ENCODE measurements at places on chromosomes 3 and 15.

- no peak for DNase-seq
These were observed 224.2 kb upstream of the CFAP20DC start for GRCh38 chr3:59273976-59274375.

- no peak for DNase-seq
These were observed 124.6 kb upstream of the ARHGEF3 start for GRCh38 chr3:56926243-56926946.

DNA sequence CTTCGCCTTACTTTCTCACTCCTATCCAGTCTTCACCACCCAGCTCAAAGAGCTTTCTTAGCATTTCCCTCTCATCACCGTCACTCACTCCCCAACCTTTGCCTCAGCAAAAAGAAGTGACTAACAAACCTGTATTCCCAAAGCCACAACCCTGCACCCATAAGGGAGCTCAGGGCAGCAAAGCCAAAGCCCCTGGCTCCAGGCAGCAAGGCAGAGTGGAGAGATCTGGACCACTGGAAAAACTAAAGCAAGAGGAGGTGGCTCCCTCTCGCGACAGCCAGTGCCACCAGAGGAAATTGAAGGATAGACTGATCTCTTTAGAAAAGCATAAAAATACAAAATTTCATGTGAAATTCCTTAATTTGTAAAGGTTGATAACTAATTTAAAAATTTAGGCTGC, 25.1 kb upstream of the CDCP1 start:
- no peak for DNase-seq

GRCh38 chr15:98902931-98903330, 104.7 kb downstream of the PGPEP1L start:
- DNase-seq = no peak

DNA sequence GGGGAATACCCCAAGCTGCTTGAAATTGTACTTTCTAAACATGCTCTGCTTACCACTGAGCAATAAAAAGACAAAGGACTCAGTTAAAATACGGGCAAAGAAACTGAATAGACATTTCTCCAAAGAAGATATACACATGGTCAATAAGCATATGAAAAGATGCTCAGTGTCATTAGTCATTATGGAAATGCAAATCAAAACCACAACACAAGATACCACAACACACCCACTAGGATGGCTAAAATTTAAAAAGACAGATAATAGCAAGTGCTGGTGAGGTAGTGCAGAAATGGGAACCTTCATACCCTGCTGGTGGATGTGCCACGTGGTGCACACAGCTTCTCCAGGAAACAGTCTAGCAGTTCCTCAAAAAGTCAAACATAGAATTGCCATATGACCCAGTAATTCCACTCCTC, 21.3 kb downstream of the LRIG1 start:
- no peak for DNase-seq

DNA sequence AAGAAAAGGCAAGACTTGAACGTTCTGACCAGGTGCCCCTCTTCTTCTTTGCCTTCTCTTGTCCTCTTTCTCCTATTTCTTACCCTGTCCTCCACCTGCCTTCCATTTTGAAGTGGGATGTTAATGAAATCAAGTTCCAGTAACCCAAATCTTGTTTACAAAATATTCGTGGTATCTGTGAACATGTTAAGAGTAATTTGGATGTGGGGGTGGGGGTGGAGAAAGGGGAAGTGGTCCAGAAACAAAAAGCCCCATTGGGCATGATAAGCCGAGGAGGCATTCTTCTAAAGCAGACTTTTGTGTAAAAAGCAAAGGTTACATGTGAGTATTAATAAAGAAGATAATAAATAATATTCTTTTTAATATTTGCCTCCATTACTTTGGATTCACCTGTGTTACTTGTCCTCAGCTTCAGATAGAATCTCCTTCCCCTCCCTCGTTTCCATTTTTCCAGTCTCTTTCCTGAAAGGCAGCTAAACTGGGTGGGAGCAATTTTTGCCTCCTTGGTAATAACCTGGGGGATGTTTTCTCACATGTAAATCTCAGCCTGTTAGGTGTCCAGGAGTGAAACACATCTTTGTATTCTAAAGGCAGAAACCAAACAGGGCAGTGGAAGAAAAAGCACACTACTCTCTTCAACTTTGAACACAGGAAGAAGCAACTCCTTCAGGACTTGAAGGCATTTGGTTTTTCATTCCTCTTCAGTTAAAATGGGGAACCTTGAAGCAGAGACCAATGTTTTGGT, 3.2 kb downstream of the CHST2 start:
- no peak for DNase-seq

GRCh38 chr3:14991818-14992612, 44.6 kb downstream of the NR2C2 start:
- no peak for DNase-seq

- no peak for DNase-seq
These were observed 261.0 kb downstream of the PYDC2 start for GRCh38 chr3:191721990-191722389.

GRCh38 chr3:182136008-182136910, 424.5 kb downstream of the SOX2 start:
- DNase-seq = no peak

Data from activated CD8-positive, alpha-beta memory T cell treated with anti-CD3 and anti-CD28 coated beads for 1 hour (primary cell).